Body of pancreas (tissue), 4 donors: ENCODE measurements at places on chromosomes 7 and 10.

GRCh38 chr7:98872328-98872924 lies 2.6 kb upstream of the TMEM130 start:
- DNase-seq = no peak

GRCh38 chr7:146115548-146115850 lies 1.1 kb upstream of the CNTNAP2 start:
- no peak for DNase-seq

DNA sequence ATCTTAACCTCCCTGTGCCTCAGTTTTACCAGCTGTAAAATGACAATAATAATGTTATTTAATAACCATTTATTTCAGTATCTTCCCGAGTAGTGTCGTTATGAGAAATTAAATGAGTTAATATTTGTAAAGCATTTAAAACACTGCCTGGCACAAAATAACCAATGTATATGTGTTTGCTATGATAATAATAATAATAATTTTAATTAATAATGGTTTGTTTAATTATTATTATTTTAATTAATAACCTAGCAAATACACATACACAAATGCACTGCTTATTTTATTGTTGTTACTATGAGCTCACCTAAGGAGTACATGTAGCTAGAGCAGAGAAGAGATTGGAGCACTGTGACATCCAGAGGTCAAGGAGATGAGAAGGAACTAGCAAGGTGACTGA lies 18.2 kb upstream of the GPNMB start:
- no peak for DNase-seq

DNA sequence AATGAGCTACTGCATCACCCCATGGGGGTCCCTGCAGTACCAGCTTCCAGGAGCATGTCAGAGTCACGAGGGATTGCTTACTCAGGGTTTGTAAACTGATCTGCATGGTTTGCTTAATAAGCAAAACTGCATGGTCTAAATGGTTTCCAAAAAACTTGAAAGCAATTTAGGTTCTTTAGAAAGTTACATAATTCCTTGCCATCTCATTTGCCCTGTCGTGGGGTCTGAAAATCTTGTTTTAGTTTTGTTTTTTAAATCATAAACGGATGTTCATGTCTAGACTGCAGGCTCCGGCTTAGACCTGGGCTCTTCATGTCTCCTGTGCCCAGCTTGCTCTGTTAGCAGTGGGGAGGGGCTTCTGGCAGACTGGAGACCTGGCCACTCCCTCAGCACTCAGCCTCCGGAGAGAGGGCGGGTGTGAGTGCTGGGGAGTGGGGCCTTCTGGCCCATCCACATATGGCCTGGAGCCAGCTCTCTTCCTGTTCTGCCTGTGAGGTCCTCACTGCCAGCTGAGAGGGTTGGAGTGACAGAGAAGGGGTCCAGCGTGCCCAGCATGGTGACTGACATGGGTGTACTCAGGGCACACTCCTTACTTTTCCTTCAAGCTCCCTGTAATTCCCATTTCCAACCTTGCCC lies 17.5 kb downstream of the PRF1 start:
- DNase-seq = no peak

GRCh38 chr10:75861582-75861981 lies 430.2 kb downstream of the LRMDA start:
- DNase-seq = no peak

GRCh38 chr7:159007364-159007995 lies 137.2 kb downstream of the VIPR2 start:
- DNase-seq = no peak

- DNase-seq = no peak
These were observed 228.4 kb upstream of the INHBA start for GRCh38 chr7:41931263-41931646.

DNA sequence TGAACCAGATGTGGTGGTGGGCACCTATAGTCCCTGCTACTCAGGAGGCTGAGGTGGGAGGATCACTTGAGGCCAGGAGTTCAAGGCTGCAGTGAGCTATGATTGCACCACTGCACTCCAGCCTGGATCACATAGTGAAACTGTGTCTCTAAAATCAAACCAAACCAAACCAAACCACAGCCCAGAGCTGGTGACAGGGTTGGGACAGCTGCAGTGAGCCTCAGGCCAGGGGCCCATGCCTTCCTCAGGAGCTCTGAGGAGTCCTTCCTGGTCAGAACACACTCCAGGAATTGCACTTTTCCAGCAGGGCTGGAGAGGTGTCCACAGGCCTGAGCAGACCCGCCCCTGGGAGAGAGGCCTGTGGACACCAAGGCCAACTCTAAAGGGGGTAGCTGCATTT lies 32.5 kb upstream of the OCM2 start:
- no peak for DNase-seq

- no peak for DNase-seq
These were observed 25.4 kb downstream of the CELF2 start for GRCh38 chr10:11043039-11043438.

GRCh38 chr10:94092848-94093247 lies 99.1 kb downstream of the PLCE1 start:
- peak; percentile 12 for DNase-seq

DNA sequence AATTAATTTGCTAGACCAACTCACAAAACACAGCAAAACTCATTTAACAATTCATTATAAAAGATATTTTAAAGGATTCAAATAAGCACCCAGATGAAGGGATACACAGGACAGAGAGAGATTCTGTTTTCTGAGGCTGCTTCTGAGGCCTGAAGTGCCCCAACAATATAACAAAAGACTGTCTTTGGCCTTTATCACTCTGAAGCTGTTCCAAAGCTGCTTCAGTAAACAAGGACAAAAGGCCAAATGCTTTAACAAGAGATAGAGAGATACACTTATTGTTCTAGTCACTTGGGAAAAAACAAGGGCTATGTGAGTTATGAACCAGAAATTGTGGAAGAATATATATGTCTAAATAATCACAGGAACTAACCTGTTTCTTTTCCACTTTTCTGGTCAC lies 223.7 kb downstream of the CXCL12 start:
- no peak for DNase-seq

DNA sequence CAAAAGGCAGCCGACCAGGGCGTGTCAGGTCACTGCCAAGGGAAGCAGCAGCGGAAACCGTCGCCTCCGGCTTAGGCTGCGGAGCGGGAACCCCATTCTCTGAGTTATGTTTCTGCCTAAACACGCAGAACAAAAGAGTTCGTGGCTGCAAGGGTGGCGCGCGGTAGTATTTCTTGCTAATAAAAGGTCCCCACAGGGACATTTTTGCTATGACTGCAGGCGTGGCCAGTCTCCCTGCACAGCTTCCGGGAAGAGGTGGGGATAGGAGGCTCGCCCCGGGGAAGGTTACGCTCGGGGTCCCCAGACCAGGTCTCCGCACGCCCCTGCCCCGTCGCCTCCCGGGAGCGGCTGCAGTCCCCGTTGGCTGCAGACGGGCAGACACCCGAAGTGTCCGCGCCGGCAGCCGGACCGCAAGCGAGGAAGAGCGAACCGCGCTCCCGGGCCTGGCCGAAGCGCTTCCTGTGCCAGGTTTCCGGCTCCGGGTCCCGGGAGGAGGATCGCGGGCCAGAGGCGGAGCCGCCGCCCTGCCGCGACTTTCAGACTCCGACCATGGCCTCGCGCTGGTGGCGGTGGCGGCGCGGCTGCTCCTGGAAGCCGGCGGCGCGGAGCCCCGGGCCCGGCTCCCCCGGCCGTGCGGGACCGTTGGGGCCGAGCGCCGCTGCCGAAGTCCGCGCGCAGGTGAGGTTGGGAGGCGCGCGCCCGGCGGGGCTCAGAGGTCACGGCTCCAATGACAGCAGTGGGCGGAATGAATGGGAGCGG lies at the start of gene PDSS1:
Gene PDSS1 (plus strand): TSS at position 539 of the 759 bp plus-strand sequence. CDS start 11 bp downstream, at position 550.
- DNase-seq = peak; percentile 67

- DNase-seq = no peak
These were observed 332.6 kb upstream of the GHITM start for GRCh38 chr10:83806717-83807116.

DNA sequence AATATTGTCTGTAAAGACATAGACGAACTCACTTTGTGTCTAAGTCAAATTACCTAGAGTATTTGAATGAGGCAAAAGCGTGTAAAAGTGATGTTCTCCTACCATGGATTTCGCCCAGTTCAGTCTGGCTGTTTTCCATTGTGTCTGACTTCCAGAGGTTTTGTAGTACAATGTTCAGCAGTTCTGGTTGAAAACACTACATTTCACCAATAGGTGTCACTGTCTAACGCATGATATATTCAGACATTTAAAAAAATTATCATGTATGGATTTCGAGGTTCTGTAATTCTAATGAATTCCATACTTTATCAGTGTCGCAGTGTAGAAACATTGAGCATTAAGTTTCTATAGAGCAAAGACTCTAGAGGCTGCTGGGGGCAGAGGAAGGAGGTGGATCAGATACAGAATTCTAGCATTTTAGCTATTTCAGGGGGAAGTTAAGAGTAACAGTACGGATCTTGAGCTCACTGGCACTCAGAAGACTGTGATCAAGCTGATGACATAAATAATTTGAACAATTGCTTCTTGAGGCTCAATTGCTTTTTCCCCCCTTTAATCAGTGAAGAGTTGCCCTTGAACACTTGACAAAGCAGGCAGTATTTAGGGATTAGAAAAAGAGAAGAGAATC lies 196.9 kb upstream of the RHOBTB1 start:
- DNase-seq = peak; percentile 59

GRCh38 chr7:150412518-150413488 lies 33.7 kb downstream of the ZNF775 start:
- DNase-seq = no peak

- no peak for DNase-seq
These were observed 89.6 kb downstream of the CACNB2 start for GRCh38 chr10:18229826-18230225.
